Left renal cortex interstitium (tissue), 4 donors: ENCODE measurements at places on chromosomes 1 and 21.
A peak's percentile ranks its signal among the peaks of the same experiment; 100 is the strongest.

DNA sequence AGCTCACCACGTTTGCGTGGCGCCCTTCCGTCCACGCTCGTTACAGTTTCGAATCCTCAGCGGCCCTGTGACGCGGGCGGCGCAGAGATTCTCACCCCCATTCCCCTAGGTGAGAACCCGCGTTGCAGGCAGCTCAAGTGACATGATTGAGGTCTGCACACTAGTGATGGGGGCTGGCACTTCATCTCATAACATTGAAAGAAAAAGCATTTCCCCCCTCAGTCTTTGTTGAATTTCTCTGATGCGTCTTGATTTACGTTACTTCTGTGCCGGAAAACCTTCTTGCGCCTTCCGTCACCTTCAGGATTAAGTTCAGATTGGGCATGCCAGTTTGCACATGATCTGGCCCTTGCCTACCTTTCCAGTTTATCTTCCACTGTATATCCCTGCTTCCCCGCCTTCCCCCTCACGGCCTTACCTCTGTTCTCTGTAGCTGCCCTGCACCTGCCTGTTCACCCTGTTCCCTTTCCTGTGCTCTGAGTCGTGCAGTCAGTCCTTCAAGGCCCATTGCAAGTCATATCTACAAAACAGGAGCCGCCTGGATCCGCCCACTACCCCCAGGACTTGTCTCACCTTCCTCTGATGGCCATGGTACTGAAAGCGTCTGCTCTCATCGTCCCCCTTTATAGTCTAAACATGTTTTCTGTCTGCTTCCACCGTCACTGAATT lies 1.1 kb downstream of the CTPS1 start:
- DNase-seq: no peak

DNA sequence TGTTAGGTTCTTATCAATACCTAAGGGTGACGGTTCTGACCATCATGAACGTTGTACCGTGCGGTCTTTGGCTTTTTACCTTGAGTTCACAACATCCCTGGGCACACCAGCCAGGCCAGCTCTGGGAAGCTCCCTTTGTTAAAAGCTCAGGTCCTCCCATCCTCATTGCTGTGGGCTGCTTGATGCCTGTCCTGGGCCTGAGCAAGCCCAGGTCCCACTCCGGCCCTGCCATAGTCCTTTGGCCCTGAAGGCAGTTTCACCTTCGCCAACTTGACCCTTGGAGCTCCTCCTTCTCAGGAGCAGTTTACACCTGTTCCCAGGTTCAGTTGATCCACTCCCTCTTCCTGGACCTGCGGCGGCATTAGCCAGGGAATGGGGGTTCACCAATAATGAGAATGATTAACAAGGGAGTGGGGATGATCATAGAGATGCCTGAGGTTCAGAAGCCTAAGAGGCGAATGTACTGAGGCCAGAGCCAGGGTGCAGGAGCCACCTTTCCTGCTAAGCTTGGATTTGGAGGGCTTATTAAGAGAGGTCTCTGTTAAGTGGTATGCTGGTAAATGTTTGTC lies 40.2 kb downstream of the DHCR24 start:
- no peak for DNase-seq

GRCh38 chr1:219160967-219161366 lies 12.7 kb upstream of the LYPLAL1 start:
- DNase-seq: no peak

- no peak for DNase-seq
These were observed 14.5 kb downstream of the AGPAT3 start for GRCh38 chr21:43879348-43880110.

GRCh38 chr1:89622895-89623294 lies 10.0 kb upstream of the LRRC8C start:
- no peak for DNase-seq

- DNase-seq: no peak
These were observed 184.6 kb downstream of the KCNT2 start for GRCh38 chr1:196423612-196424011.

DNA sequence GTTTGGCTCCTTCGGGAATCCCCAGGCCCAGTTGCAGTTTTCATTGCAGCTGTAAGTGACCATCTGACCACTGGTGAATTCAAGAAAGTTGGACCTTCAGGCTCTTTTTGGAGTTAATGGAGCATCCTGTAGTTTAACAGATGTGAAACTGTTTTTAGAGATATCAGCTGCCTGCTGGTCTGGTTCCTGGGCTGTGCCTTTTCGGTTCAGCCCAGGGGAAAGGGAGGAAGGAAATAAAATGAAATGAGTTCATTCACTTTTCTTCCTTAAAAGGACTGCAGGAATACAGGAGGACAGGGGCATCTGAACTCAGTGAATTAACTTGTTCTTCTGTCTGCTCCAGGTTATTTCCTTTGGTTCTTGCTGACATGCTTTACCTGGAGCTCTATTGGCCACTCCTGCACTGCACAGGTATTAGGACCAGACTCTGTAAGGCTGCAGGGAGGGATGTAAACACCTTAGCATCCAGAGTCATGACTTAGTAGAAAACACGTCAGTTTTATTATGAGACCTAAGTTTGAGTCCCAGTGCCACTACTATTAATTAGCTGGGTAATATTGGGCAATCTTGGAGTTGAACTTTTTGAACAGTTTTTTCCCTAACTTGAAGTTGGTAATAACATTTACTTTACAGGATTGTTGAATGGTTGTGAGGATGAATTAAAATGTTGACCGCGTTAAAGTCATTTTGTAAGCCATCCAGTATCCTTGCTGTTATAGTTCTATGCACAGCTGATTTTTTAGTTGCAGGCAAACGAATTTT lies 83.6 kb downstream of the LRRC8D start:
- DNase-seq: no peak

DNA sequence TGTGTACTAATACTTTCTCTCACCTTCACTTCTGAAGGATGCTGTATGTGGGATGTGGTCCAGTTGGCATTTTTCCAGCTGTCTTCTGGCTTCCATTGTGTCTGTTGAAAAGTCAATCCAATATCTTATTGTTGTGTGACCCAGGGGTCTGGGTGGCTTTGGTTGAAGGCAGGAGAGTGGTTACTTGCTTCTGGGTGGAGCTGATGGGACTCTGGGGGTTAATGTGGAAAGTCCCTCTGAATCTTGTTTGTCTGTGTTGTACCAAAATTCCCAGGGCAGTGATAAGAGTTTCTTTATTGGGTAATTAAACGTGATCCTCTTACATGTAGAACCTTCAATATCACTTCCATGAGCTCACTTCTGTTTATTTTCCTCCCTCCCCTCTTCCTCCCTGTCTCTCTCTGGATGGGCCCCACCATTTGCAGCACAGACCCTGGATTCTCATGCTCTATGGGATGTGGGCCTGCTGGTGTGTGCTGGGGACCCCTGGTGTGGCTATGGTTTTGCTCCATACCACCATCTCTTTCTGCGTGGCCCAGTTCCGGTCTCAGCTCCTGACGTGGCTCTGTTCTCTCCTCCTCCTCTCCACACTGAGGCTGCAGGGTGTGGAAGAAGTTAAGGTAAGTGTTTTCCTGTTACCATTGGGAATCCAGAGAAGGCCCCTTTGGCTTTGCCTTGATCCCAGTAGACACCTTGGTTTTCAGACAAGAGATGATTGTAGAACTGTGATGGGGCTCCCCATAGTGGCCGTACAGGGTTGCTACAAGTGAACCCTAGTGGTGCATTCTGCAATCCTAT lies 71.5 kb downstream of the HHAT start:
- DNase-seq: no peak

GRCh38 chr1:31939484-31940329 lies 1.5 kb upstream of the PTP4A2 start:
- DNase-seq: no peak

DNA sequence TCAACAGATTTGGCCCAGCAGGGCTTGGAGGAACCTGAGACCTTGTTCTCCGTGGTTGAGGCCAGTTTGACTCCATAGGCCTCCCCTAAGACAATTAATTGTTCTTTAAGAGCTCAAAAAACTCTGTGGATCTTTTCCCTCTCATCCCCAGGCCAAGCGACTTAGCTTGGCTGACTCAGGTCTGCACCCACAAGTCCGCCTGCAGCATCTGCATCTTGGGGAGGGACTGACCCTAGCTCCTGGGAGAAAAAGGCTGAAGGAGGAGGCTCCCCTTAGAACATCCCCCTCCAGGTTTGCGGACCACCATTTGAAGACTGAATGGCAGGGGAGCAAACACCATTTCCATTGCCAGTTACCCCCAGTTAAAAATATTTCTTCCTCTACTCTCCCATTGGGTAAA lies 1.5 kb upstream of the HES2 start:
- no peak for DNase-seq

- DNase-seq: no peak
These were observed 300.4 kb downstream of the PTPRC start for GRCh38 chr1:198939286-198939685.

DNA sequence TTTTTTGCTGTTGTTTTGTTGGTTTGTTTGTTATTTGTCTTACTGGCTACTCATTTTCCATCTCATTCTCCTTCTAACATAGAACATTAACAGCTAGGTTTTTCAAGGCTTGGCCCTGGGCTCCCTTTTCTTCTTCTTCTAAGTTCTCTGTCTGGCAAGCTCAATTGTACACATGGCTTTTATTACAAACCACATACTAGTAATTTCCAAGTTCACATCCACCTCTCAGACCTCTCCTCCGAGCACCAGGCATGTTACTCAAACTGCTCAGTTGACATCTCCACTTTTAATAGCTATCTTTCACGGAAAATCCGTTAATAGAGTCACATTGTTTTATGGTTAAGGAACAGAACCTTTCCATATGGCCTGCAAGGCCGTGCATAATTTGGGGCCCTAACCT lies 736.9 kb upstream of the ADAMTS5 start:
- no peak for DNase-seq

DNA sequence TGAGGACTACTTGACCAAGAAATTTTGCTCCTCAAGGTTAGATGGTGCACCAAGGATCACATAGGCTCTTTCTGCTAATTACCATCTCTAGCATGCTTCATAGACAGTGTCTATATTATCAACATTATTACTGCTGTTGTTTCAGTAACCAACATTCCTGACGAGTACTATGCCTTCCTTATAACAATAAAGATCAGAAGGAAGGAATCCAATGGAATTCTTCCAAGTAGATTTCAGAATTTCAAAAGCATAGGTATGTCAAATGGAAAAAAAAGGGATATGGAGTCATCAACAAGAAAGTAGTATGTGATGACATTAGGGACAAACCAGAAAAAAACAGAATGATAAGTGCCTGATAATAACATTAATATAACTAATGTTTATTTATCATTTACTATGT lies 39.6 kb upstream of the LPGAT1 start:
- no peak for DNase-seq

DNA sequence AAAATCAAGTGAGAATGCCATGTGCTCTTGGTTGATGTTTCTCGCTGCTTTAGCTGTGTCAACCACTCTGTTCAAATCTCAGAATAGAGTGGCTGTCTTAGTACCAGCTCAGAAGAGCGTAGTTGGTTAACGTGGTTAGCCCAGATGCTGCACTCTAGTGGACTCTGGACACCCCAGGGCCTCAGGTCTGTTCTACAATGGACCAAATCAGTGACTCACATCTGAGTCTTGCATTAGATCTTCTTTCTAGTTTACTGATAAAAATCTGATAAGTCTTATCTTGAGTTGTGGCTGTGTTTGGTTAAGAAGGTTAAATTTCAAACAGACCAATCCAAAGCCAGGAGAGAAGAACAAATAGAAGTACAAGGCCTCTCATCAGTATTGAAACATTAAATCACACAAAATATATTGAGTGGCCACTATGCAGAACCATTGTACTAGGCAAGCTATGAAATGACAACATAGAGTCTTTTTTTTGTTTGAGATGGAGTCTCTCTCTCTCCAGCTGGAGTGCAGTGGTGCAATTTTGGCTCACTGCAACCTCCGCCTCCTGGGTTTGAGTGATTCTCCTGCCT lies 104.1 kb downstream of the NR5A2 start:
- no peak for DNase-seq

DNA sequence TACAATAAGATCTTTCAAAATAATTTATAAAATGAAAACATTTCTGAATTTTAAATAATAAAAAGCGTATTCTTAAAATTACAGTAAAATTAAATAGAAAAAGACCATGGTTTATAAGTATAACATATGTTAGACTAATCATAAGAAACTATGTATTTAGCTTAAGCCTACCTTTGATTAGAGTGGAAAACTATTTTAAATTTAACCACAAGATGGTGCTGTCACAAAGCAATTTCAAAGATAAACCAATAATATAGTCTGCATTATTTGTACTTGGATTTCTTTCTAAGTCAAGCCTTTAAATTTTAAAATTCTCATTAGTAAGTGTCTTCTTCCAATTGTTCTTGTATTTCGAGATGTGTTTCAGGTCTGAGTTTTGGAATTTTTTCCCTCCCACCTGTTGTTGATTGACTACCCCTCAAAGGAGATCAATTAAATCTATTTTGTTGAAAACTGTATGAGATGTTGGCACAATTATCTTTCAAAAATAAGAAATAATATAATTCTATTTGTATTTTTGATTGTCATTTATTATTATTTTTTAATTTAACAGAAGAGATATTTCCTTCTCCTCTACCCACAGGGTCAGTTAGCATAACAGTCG lies 459.8 kb downstream of the KCNT2 start:
- DNase-seq: peak; percentile 15

DNA sequence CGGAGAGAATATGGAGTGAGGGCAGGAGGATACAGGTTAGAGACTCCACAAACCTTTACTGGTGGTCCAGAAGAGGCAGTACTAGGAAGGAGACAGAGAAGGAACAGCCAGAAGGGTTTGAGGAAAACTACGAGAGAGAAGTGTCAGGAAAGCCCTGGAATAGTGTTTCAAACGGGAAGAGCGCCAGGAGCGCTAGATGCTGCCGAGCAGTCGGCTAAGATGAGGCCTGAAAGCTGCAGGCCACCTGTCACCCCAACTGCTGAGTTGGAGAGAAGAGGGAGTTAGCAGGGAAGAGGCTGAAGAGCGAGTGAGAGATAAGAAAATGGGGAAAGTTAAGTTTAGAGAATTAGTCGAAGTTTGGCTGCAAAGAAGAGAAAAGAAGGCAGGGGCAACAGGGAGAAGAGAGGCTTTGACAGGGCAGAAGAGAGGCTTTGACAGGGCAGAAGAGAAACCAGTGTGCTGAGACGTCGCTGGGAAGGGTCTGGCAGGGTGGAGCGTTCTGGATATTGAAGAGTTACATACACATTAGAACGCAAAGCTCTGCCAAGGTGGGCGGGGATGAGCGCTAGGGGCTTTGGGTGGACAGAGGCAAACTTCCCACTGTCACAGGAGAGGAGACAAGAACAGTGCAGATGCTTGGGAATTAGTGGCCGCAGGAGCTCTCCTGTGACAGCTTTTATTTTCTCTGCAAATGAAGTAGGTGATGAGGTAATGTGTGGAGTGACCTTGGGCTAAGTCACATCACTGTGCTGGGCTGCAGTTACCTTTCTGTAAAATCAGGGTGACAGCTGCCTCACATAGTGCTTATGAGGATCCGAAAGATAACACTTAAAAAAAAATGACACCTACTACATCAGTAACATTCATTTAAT lies 31.2 kb downstream of the PCSK9 start:
- no peak for DNase-seq

GRCh38 chr1:167150492-167150833 lies 56.6 kb downstream of the STYXL2 start:
- no peak for DNase-seq

DNA sequence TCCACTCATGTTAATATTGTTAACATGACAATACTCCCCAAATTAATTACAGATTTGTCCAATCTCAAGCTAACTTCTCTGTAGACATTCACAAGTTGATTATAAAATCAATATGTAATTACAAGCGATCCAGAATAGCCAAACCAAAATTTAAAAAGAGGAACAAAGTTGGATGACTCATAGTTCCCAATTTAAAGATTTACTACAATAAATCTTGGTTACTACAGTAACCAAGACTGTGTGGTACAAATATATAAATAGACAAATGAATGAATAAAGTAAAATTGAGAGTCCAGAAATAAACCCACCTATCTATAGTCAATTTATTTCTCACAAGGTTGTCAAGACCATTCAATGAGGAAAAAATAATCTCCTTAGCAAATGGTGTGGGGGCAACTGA lies 7.1 kb upstream of the KRTAP10-4 start:
- no peak for DNase-seq
